ENCODE measurements at places on chromosomes 2 and 18.

GRCh38 chr18:35521133-35521532, 23.4 kb upstream of the INO80C start:
- DNase-seq, result no peak

GRCh38 chr2:11256166-11256565, 88.3 kb downstream of the ROCK2 start:
- no peak for DNase-seq

DNA sequence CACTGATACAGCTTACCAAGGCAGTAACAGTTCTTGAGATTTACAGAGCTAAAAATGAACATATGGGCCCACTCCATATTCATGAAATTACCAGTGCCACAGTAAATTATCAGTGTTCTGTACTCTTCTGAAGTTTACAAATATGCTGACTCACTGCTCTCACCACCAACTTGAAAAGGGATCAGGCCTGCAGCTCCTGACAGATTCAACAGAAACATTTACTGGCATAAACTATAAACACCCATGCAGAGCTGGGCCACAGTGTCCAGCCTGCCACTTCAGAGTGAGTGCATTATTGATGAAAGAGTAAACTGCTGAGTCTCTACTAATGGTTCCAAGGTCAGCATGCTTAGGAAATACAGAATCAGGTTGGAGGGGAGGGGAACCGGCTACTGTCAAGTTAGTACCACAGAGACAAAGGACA, 83.1 kb downstream of the FARSB start:
- DNase-seq, result peak; percentile 42

- peak; percentile 40 for DNase-seq
These were observed 4.1 kb downstream of the FEV start for GRCh38 chr2:218980735-218981389.

- no peak for DNase-seq
These were observed 59.8 kb downstream of the SLC4A3 start for GRCh38 chr2:219687272-219687671.

DNA sequence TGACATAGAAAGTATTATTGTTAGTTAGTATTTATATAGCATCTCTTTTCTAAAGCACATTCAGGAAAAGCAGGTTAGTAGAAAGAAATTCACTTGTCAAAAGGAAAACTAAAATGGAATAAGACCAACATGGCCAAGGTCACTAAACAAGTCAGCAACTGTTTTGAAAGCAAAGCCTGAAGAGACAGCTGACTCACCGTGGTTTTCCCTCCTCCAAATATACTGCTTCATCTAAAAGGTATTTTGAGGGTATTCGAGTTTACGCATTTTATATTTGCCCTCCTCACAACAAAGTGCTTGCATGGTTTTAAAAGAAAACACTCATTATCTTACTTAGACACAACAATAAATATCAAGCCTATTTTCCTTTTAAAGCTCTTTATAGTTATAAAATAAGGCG, 24.0 kb downstream of the ZNF385B start:
- DNase-seq, result peak; percentile 12

DNA sequence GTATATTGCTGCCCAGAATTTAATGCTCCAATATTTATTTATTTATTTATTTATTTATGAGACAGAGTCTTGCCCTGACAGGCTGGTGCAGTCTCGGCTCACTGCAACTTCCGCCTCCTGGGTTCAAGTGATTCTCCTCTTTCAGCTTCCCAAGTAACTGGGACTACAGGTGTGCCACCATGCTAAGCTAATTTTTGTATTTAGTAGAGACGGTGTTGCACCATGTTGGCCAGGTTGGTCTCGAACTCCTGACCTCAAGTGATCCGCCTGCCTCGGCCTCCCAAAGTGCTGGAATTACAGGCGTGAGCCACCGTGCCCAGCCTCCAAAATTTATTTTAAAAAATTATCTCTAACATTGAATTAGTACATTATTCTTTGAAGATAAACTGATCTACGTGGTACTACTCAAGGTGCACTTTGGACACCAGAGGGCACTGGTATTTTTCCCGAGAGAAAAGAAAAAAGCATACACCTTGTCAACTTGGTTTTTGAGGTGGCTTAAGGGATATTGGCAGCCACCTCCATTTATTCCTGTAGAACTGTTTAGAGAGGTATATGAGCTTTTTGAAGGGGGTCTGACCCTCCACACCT, 1.4 kb upstream of the IDH1 start:
- DNase-seq, result peak; percentile 34

Data from NB4 (cell line).